Stimulated activated CD8-positive, alpha-beta memory T cell treated with anti-CD3 and anti-CD28 coated beads, Interleukin-12 subunit alpha, Interleukin-12 subunit beta, amount 100 ng/mL, for 4 hours (primary cell): ENCODE measurements at places on chromosomes 1 and 21.

DNA sequence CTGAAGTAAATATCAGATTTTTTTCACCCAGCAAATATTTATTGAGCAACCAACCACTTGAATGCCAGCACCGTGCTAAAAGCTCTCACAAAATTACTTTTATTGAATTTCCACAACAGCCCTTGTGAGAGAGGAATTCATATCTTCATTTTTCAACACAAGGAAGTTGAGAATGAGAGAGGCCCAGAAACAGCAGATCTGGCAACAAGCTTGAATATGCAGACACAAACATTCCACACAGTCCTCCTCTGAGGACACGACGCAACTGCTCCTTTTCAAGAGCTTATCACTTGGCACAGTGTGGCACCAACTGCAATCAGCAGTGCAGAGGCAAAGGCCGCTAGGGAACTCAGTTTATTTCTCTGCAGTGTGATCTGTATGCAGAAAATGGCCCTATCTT, 32.2 kb upstream of the IFNAR2 start:
- DNase-seq, result no peak

DNA sequence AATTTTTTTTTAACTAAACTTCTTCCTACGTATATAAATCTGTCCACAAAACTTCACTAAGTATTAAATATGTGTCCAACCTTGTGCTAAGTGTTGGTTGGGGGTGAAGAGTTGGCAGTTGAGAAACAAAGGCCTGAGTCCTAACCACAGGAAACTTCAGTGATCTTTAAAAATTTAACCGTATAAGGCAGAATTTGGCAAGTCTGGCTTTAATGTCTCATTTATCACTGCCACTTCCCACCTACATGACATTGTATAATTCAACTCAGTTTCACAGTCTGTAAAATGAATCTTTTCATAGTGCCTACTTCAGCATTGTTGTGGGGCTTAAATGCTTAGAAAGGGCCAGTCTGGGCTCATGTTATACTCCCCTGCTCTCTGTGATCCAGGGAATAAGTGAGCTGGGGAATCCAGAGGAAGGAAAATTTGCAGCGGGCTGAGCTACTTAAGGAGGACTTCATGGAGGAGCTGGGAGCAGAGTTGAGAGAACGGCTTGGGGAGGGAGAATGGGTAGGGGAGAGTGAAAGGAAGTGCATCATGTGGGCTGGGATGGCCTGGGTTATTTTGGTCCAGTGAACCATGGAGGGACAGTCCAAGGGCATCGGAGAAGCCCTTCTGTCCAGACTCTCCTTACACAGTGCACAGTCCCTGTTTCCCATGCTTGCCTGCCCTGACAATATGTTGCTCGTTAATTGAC, 14.5 kb downstream of the IFNAR2 start:
- DNase-seq, result no peak

- DNase-seq, result no peak
Measured at GRCh38 chr1:147850737-147851136, 51.9 kb upstream of the GJA8 start.

GRCh38 chr1:179126338-179127060, 44.6 kb downstream of the TOR3A start:
- DNase-seq, result no peak

DNA sequence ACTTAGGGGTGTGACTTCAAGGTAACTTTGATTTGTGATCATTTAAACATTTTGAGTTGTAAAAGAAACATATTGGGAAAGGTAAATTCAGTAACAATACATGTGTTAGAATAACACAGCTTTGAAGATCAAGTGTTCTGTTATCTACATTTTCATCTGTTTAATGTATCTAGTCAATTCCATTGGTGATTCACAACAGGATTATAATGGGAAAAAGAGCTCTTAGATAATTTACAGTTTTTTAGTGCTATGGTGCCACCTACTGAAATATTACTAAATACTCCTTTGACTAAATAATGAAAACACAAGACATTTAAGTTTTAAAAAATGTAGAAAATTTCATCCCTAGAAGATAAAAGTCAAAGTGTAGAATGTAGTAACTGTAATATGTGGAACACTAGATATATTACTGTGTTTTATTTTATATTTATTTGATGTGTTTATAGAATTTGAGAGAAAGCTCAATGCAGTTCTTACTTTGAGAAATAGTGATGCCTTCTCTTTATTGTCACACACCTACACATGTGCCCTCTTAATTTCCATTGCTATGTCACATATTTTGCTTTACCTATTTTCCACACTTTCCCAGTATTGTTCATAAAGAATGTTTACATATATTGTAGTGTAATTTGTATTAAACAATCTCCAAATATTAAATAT, 47.4 kb downstream of the PTPRC start:
- no peak for DNase-seq

- DNase-seq, result no peak
Measured at GRCh38 chr1:210907251-210907805, 226.6 kb downstream of the KCNH1 start.

GRCh38 chr1:228096416-228097332, 6.5 kb downstream of the C1orf35 start:
- DNase-seq, result no peak
